Suprapubic skin (tissue), 4 donors: ENCODE measurements at places on chromosomes 13 and 19. TPM values are rescaled to one million over a fixed set of nuclear protein-coding genes. Genes with fewer than 3 reads are reported as not detected.

Gene MYPOP
- 4.4 TPM for total RNA-seq

Gene ZNF729
- total RNA-seq = not detected

Gene PRRG2
- 13.8 TPM for total RNA-seq

Gene DMWD
- 22.7 TPM for total RNA-seq

Gene C5AR2
- 2.1 TPM for total RNA-seq

Gene FCAR
- not detected for total RNA-seq

Gene ZNF491
- total RNA-seq = not detected

Gene ADGRE1
- total RNA-seq = not detected

Gene ARHGAP45
- 11.5 TPM for total RNA-seq

Gene PCDH20
- total RNA-seq = 2.4 TPM

Gene IRF3
- total RNA-seq = 61.3 TPM

Gene PNKP
- total RNA-seq = 26.0 TPM

Gene IZUMO2
- total RNA-seq = not detected

Gene CEACAM1
- 2.0 TPM for total RNA-seq

Gene PRX
- 5.0 TPM for total RNA-seq

Gene FFAR3
- not detected for total RNA-seq

Gene CEACAM5
- 18.8 TPM for total RNA-seq

Gene TEX26
- not detected for total RNA-seq

Gene SHC2
- total RNA-seq = 40.7 TPM

Gene SHISA2
- 8.9 TPM for total RNA-seq

Gene HRC
- total RNA-seq = 0.47 TPM

Gene GPX4
- total RNA-seq = 341 TPM

Gene UBE2L5
- total RNA-seq = not detected

Gene ZNF566
- total RNA-seq = 6.4 TPM

Gene PABPC3
- 0.29 TPM for total RNA-seq

Gene IGFL1
- total RNA-seq = not detected

Gene MCF2L
- 37.6 TPM for total RNA-seq

Gene TYROBP
- 14.8 TPM for total RNA-seq

Gene AMH
- 1.7 TPM for total RNA-seq

Gene METTL21C
- not detected for total RNA-seq

Gene MBD3L3
- not detected for total RNA-seq

Gene ZNF569
- total RNA-seq = 7.8 TPM

Gene SOX1
- 0.19 TPM for total RNA-seq

Gene RNF225
- total RNA-seq = 13.7 TPM

Gene PGLYRP2
- not detected for total RNA-seq

Gene OR10H1
- total RNA-seq = not detected

Gene PEAK3
- total RNA-seq = 1.4 TPM

Gene TMEM190
- total RNA-seq = not detected

Gene FGF14
- total RNA-seq = 0.24 TPM

Gene FCER2
- total RNA-seq = not detected

Gene BCAM
- 59.7 TPM for total RNA-seq

Gene NLRP7
- total RNA-seq = not detected
